ENCODE measurements at places on chromosomes 1 and 21.

DNA sequence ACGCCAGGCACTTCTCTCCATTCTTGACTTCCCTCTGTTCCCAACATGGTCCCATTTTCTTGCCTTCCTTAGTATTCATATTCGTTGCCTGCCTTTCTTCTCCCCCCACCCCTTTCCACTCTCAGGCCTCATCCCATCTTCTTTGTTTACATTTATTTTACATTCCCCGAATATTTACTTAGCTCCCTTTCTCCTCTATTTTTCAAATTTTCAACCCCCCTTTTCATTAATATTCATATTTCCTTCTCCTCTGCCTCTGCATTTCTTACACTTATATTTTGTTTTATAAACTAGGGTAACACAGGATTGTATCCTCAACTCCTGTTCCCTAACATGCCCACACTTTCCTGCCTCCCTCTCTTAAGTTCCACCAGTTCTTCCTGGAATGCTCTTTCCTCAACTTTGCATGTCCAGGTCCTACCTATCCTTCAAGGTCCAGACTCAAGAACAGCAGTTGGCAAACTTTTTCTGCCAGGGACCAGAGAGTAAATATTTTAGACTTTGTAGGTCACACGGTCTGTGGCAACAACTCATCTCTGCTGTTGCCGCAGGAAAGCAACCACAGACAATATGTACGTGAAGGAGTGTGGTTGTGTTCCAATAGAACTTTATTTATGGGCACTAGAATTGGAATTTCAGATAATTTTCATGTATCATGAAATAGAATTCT is 29.8 kb upstream of the A3GALT2 start:
- DNase-seq, result no peak

DNA sequence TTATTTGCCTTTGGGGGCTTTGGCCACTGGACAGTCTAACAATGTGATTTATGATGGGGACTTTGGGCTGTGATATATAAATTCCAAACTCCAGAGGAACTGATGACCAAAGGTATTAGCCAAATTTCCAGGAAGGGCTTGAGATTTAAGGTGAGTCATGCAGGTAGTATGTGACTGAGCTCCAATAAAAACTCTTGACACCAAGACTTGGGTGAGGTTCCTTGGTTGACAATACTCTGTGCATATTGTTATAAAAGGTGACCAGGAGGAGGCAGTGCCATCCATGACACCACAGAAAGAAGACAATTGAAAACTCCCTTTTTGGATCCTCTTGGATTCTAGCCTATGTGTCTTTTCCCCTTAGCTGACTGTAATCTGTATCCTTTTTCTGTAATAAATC is 392.7 kb upstream of the LRRC7 start:
- DNase-seq, result no peak

- DNase-seq, result no peak
These were observed 7.3 kb downstream of the SLC45A3 start for GRCh38 chr1:205672970-205673369.

DNA sequence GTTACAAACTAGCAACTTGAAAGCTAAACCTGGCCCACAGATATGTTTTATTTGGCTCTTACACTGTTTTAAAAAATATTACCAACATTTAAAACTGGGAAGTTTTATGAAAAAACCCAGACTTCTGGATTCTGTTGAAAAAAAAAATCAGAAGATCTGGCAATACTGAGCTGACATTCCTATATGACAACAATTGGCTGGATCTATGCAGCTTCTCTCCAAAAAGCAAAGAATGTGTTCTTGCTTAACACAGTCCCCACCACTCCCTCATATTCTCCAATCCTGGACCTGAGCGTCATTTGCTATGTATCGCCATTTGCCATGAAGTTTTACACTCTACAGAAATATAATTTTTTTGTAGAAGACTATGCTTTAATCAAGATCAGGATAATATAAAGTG is 859.6 kb downstream of the LTN1 start:
- no peak for DNase-seq

DNA sequence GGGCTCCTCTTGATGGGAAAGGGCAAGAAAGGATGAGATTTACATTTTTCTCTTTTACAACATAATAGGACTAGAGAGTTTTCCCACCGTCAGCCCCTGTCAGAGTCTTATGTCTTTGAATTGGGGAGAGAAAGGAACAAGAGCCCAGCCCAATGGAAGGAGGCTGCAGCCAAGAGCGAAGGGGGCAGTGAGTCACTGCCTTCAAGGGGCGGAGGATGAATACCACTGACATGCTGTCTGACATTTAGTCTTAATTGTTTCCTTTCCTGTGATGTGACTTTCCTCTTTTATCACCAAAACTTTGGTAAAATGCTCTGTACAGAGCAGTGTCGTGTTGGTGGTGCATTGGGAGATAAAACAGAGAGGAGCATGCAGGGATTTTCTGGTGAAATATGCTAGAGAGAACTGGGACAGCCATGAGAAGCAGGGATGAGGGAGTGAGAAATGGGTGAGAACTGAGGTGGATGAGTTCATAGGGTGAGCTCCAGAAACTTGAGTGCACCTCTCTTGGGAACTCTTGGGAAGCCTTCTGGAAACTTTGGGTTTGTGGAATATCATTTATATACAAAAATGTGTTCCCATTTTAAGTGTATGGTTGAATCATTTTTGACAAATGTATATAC is 179.9 kb upstream of the FGGY start:
- no peak for DNase-seq

DNA sequence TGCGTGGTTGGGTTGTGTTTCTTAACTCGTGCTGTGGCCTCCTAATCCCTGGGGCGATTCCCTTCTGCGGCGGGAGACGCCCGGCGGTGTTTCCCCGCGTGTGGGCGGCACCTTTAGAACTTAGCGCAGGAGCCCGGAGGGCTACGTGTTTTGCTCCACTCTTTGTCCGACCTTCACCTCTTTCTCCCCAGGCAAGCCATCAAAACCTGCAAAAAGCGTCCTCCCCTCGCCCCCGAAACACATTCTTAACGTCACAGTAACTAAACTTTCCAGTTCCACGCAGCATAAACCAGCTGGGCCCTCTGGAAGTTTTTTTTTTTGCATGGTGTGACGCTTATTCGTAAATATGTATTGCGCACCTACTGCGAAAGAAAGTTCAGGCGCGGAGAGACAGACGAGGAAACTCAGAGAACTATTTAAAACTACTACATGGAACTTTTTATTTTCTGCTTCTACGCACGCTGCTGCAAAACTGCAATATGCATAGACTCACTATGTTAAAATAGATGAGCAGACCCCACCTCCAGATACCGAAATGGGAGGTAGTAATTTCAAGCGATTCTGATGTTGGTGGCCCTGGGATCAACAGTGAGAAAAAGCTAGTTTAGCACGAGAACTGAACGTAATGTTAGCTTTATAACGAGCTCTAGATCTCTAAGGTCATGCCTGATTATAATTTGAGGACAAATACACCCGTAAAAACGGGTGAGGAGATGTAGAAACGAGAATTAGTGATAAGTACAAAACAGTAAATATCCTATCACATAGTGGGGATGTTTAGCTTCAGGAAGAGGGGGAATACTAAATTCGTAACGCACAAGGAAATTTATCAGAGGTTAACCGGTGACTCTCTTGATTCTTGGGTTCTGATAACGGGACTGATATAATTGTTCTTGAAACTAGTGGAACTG is 920 bp downstream of the MTR start:
- DNase-seq, result no peak

- DNase-seq, result no peak
These were observed 2.0 kb upstream of the TNFSF18 start for GRCh38 chr1:173052681-173053196.

DNA sequence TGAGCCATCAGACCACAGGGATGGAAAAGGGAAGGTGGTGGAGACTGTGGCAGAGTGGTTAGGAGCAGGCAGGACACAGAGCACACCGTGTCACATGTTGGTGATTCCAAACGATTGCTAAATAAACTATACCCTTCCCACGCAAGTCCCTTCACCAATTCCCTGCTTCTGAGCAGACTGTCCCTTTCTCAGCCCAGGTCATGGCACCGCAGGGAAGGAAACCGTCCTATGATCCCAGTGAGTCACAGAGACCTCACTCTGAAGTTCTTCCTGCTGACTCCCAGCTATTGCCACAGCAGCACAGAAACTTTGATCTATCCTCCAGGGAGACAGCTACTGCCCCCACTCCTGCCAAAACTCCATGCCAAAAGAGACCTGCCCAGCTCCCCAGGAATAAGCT is 19.2 kb downstream of the RIMS3 start:
- no peak for DNase-seq

DNA sequence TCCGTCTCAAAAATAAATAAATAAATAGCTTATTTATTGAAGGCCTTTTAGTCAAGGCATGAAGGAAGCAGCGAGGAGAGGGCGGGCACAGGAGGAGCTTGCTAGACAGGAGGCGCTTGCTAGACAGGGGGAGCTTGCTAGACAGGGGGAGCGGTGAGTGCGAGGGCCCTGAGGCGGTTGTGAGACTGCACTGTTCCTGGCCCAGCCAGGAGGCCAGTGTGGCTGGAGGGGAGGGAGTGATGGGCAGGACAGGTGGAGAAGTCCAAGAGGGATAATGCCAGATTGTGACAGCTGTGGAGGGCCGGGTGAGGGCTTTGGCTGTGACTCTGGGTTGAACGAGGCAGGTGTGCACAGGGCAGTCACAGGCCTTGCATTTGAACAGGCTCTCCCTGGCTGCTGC is 18.2 kb downstream of the KIF17 start:
- DNase-seq, result no peak

GRCh38 chr1:223363856-223364684 is at the start of gene SUSD4:
SUSD4 (minus strand) TSS chr1:223364176; CDS start chr1:223363425, 751 bp downstream.
- DNase-seq, result peak; percentile 29

All from stimulated activated CD8-positive, alpha-beta memory T cell treated with anti-CD3 and anti-CD28 coated beads, Interleukin-7, amount 100 ng/mL, for 48 hours (primary cell).